ENCODE measurements at places on chromosomes 11 and 22.

DNA sequence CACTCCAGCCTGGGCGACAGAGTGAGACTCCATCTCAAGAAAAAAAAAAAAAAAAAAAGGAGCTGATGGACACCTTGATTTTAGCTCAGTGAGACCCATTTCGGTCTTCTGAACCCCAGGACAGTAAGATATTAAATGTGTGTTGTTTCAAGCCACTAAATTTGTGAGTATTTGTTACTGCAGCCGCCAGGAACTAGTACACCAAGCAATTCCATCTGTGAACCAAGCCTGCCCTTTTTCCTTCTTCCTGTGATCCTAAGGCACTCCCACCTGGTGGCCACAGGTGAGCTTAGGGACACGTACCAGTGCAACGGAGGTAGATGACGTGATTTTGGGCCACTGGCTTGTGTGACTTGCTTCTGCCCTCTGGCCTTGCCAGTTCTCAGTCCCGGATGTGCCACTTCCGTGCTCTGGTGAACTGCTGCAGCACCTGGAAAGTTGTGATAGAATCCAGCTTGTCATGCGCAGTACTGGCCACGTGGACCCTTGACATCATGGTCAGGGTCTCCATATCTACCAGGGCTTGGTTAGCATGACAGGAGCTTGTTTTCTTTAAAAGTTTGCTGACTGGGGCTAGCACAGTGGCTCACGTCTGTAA lies 19.6 kb upstream of the ATXN10 start:
- DNase-seq: no peak

GRCh38 chr11:64876835-64877341 lies 1.5 kb downstream of the EHD1 start:
- DNase-seq: peak; percentile 41

GRCh38 chr11:1762537-1763302 lies 1.0 kb downstream of the CTSD start:
- no peak for DNase-seq

GRCh38 chr22:24087071-24087795 lies 76.1 kb downstream of the CABIN1 start:
- DNase-seq: no peak

GRCh38 chr11:331358-332060 lies 10.8 kb upstream of the IFITM3 start:
- no peak for DNase-seq

DNA sequence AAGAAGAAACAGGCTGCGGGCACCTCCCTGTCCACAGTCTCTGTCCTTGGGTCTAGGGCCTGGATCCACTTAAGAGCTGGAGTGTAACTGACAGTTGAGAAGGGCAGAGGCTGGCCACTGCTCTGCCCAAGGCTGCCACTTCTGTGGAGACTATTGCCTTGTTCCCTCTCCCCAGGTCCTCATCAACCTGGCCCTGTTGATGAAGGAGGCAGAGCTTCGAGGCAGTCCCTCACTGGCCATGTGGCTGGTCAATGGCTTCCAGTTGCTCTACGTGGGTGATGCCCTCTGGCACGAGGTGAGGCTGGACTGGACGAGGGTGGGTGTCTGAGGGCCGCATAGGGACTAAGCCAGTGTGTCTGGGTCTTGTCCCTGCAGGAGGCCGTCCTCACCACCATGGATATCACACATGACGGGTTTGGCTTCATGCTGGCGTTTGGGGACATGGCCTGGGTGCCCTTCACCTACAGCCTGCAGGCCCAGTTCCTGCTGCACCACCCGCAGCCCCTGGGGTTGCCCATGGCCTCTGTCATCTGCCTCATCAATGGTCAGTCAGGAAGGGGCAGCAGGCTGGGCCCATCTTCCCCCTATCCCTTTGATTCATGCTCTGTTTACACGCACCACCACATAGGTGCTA lies 2.8 kb downstream of the ZNHIT2 start:
- DNase-seq: no peak

- DNase-seq: no peak
These were observed 565.4 kb downstream of the ETS1 start for GRCh38 chr11:128022007-128022368.

DNA sequence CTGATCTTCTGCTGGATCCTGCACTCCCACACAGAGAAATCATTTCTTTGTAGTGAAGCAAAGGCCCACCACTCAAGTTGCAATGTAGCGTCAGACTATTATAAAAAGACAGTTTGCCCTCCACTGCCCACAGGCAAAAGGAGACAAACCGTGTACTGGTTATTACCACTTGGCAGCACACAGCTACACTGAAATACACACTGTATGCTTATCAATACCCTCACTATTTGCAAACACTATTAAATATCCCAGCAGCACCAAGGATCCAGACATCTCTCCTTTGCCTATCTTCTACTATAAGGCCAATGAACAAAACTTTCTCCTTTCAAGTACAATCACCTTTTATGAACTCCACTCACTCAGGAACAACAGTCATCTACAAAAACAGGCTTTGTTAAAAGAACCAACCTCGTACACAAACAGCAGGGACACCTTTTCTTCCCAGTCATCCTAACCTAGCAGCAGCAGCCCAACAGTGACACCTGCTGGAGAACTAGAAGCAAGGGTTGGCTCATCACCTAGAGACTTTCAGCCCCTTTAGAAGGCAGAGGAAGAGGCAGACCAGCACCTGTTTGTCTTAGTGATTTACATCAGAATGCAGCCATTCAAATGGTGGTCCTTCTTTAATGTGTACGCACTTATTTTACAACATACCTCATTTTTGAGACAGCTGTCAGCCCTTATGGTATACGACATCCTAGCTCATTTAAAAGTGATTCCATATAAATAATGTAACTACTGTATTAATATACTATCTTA lies 56.1 kb downstream of the AMBRA1 start:
- DNase-seq: peak; percentile 71

Measured in retina (tissue), 1 donor.